ENCODE measurements at places on chromosomes 4 and X. TPM values are rescaled to one million over a fixed set of nuclear protein-coding genes. Genes with fewer than 3 reads are reported as not detected.
A peak's percentile ranks its signal among the peaks of the same experiment; 100 is the strongest.

MAEA gene
- 57.3 TPM for polyA plus RNA-seq

MEPE gene
- not detected for polyA plus RNA-seq

SLC39A8 gene
- polyA plus RNA-seq: 2.9 TPM

GRCh38 chrX:68533656-68534055 is 34.8 kb downstream of the YIPF6 start:
- DNase-seq: peak; percentile 6

NPNT gene
- not detected for polyA plus RNA-seq

- no peak for DNase-seq
Observed at GRCh38 chr4:120526033-120526432, 396.5 kb downstream of the PRDM5 start.

RAB9B gene
- 0.80 TPM for polyA plus RNA-seq

DNA sequence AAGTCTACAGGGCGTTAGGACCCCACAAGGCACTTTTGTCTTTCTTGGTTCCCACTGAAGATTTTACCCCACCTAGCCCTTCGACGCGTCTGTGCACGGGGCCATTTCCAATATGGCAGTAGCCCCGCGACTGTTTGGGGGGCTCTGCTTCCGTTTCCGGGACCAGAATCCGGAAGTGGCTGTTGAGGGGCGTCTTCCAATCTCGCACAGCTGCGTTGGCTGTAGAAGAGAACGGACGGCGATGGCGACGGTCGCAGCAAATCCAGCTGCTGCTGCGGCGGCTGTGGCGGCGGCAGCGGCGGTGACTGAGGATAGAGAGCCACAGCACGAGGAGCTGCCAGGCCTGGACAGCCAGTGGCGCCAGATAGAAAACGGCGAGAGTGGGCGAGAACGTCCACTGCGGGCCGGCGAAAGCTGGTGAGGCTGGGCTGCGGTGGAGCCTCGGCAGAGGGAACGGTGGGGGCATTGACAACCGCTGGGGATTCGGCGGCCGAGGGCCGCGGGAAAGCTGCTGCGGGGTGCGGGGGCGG is at the start of gene USP11:
USP11 (plus strand) TSS at position 207 of the 530 bp plus-strand sequence; CDS start at position 242, 35 bp downstream.
- peak; percentile 57 for DNase-seq

DNA sequence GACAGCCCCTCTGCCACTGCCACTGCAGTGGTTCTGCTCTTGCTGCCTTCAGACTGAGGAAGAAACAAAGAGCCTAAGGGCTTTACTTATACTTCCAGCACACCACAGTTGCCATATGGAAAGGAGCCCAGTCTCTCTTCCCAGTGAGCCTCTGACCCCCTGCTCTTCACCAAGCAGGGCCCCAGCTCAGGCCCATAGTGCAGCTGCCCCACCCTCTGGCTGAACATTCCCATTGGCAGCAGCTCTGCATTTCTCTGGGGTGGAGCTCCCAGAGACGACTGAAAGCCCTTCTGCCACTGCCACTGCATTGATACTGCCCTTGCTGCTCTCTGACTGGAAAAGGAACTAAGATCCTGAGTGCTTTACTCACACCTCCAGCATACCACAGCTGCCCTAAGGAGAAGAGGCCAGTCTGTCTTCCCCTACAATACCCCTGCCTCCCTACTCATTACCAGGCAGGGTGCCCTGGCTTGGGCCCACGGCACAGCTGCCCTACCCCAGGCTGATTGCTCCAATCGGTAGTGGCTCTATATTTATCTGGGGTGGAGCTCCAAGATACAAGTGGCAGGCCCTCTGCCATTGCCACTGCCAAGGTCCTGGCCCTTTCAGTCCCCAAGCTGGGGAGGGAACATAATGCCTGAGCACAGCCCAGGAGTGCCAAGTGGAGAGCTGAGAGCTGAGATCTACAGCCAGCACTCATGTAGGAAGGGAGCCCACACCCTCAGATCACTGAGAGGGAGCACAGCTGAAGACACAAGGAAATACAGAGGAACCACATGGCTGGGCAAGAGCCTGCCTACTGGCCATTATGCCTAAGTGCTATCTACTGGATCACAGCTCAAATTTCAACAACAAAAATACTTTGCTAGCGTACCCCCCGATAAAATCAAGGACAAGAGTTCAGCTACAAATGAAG is 36.0 kb downstream of the AWAT2 start:
- DNase-seq: no peak

DNA sequence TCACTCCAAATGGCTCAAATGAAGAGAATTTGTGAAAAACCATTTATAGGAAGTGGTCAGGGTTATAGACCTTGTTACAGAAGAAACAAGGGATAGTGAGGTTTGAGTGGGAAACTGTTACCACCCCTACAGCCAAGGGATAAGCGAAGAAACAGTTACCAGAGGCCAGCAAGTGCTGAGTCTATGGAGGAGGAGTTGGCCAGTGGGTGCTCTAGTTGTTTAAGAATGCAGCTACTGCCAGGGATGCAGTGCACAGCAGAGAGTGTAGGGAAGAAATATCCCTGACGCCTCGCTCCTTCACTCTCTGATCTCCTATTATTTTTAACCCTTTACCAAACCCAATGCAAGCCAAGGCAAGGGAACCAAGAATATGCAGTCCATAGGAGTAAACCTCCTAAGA is 15.2 kb upstream of the SYTL4 start:
- DNase-seq: no peak

GRCh38 chr4:6308899-6309643 is 39.4 kb downstream of the WFS1 start:
- peak; percentile 22 for DNase-seq

- DNase-seq: no peak
Observed at GRCh38 chr4:18529482-18529881, 507.9 kb upstream of the LCORL start.

CDKL2 gene
- polyA plus RNA-seq: not detected

NXT2 gene
- 5.9 TPM for polyA plus RNA-seq

VCX2 gene
- polyA plus RNA-seq: not detected

NHSL2 gene
- 6.5 TPM for polyA plus RNA-seq

DNA sequence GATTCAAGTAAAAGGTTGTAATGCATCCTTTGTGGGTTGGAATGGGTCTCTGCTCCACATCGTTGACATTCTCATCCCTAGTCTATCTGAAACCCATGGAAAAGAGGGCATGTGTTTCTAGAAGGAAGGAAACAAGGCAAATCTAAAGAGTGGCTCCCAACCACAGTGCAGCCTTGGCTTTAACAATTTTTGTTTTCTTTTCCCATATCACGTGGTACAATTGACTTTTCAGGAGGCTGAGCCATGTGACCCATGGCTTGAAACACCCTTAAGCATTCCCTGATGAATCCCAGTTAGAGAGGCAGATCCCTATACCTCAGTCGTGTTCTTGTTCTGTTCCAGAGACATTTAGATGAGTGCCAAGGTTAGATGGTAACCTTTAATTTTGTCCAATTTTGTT is 12.8 kb downstream of the DCUN1D4 start:
- no peak for DNase-seq

KDR gene
- 0.10 TPM for polyA plus RNA-seq

GABRG1 gene
- polyA plus RNA-seq: not detected

GABRB1 gene
- polyA plus RNA-seq: not detected

GRCh38 chr4:94342694-94343093 is at the start of gene HPGDS:
Gene HPGDS (minus strand): TSS chr4:94342836. CDS start chr4:94334629, 8,207 bp downstream.
- DNase-seq: no peak

EFHC2 gene
- polyA plus RNA-seq: 0.27 TPM

- DNase-seq: no peak
Observed at GRCh38 chr4:60656171-60656570, 544.0 kb upstream of the ADGRL3 start.

CD38 gene
- not detected for polyA plus RNA-seq

NPY2R gene
- polyA plus RNA-seq: not detected

- no peak for DNase-seq
Observed at GRCh38 chrX:36334572-36334971, 415.0 kb downstream of the CFAP47 start.

GRCh38 chrX:135087867-135088266 is 32.5 kb downstream of the ETDB start:
- peak; percentile 35 for DNase-seq

- DNase-seq: no peak
Observed at GRCh38 chr4:113285501-113285900, 236.0 kb downstream of the ANK2 start.

DNA sequence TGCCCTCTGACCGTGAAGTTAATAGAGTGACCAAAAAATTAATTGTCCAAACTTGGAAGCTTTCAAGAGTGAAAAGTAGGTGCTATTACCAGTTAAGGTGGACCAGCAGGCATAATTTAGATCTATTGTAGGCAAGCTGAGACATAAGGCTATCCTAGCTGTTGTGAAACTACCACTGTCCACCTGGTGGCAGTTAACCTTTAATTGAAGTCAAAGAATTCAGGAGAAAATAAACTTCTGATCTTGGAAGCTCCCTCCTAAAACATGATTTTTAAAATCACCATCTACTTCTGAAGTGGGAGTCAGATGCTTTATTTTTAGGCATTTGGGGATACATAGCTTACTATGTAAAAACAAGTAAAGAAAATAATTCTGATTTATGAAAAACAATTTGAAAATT is 636.3 kb upstream of the HTR2C start:
- DNase-seq: no peak

GRCh38 chr4:3254302-3255131 is 5.6 kb downstream of the MSANTD1 start:
- no peak for DNase-seq

GRCh38 chr4:70443329-70443728 is 28.7 kb upstream of the MUC7 start:
- DNase-seq: no peak

DNA sequence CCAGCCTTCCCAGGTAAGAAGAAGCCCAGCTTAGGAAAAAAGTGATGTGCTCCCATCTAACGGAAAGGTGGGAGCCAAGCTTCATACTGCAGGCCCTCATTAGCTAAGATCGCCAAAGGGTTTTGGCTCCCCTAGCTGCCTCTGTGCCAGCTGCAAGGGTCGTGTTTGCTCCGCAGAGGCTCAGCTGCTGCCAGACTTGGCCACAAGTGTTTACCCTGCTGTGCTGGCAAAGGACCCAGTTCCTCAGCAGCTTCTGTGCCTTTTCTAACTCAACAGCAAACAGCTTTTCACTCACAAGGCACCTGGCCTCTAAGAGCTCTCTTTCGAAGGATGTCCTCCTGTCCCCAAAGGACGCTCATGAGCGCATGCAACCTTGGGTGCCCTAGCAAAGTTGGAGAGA is 12.2 kb upstream of the VMA21 start:
- DNase-seq: no peak

SSX2 gene
- not detected for polyA plus RNA-seq

DNA sequence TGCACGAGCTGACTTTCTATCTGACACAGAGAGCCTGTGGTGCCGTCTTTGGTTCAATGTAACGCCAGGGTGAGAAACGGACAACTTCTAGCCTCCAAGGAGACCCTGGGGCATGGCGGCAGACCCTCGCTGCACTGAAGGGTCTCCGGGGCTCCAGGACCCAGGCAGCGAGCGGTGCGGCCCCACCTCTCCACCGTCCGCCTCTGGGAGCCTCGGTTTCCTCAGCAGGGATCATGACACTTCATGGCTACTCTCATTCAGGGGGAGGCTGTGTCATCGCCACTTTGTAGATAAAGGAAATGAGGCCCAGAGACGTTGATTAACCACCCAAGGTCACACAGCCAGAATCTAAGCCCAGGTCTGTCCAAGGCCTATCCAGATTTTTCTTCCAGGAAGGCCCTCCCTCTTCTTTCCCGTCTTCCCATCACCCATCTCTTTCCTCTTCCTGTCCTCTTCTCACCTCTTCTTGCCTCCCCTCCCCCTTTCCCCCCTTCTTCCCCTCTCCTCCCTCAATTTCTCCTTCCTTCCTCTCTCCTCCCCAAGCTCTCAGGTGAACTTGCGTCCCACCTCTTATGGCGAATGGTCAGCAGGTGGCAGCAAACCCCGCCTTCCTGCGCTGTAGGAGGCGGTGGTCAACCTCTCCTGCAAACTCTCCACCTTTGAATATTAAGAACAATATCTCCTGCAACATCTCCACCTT is 69.3 kb upstream of the HMX1 start:
- DNase-seq: no peak

DNA sequence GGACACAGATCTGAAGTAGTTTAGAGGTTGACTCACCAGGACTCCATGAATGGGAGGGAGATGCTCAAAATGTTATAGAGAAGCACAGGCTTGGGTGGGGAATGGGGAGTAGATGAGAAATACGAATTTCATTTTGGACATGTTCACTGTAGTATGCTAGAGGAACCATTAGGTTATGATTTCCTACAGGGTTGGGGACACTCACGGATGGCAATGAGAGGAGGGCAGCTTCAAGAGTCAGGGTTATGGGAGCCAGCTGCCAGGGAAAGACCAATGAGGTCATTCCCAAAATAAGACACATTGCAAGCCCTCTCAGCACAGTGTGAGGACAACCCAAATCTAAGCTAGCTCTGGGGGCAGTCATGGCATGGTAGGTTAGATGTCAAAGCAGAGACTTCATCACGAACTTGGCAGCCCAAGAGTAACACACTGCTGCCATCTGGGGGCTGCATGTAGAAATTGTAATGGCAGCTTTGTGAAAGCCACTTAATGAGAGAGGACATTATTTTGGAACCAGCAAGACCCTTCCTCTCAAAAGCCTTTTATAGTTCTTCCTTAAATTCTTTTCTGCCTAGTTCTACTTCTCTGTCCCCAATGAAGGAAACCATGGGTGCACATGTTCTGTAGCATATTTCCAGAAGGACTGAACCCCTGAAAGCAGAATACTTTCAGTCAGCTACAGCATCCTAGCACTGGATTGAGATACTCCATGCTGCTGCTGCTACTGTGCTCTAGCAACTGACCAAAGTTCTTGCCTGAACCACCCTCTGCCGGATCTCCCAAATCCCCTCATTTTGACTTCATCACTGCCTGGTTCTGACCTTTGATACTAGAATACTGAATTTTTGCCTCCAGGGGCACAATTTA is 16.2 kb upstream of the ZCCHC12 start:
- DNase-seq: peak; percentile 65

DNA sequence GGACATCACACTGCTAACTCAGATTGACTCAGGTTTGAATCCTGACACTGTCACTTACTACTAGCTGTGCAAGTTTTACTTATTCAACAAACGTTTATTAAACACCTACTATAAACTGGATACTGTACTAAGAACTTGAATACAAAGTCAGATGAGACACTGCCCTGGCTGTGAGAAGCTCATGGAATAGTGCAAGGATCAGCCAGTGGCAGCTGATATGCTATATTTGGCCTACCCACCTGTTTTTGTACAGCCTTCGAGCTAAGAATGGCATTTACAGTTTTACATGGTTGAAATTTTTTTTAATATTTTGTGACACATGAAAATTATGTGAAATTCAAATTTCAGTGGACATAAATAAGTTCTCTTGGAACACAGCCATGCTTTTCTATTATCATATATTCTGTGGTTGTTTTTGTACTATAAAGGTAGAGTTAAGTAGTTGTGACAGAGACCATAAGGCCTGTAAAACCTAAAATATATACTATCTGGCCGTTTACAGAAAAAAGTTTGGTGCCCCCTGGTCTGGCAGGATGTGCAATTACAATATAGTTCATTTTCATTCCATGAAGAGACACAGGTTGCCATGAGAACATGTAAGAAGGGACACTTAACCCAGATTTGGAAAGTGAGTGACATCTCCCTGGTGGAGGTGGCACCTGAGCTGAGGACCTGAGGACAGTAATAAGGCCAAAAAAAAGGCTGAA is 3.4 kb upstream of the SEC24D start:
- no peak for DNase-seq

DNA sequence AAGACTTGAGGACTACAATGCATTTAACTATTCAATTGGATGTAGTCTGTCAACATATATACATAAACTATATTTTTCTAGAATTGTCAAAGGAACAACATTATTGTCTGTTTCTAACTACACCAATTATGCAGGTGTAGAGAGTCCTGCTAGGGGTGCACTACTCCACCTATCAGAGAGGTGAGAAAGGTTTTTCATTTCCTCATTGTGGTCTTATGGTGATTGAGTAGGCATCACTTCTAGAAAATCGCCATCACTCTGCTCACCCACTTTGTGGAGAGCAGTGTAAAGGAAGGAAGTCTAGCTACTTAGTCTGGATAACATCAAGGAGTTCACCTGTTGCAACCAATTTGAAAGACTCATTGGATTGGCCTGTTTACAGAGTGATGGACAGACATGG is 4.4 kb upstream of the ADH1C start:
- no peak for DNase-seq

Measured in GM23248 (cell line).